ENCODE measurements at places on chromosomes 6 and 20.

GRCh38 chr6:31402324-31403282 is 792 bp upstream of the MICA start:
- DNase-seq, result no peak

DNA sequence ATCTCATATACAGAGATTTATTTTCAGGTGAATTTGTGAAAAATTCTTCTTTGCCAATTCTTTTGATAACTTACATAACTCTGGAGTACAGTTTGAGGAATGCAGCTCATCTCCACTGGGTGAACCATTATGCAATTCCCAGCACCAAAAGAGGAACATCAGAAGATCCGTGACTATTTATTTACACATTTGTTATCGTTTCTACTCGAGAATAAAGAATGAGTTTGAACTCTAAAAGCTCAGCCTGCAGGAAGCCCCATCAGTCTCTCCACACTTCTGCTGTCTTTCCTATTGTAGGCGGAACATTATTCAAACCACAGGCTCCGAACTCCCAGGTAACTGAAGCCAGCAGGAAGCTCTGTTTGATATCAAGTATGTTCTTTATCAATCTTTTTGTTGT is 95.9 kb upstream of the IFNGR1 start:
- DNase-seq, result no peak

- no peak for DNase-seq
Measured at GRCh38 chr6:167849846-167850459, 23.2 kb downstream of the AFDN start.

- no peak for DNase-seq
Measured at GRCh38 chr20:59729506-59729905, 125.2 kb downstream of the PHACTR3 start.
